ENCODE measurements at places on chromosomes 12 and 14. TPM values are rescaled to one million over a fixed set of nuclear protein-coding genes. Genes with fewer than 3 reads are reported as not detected.

DNA sequence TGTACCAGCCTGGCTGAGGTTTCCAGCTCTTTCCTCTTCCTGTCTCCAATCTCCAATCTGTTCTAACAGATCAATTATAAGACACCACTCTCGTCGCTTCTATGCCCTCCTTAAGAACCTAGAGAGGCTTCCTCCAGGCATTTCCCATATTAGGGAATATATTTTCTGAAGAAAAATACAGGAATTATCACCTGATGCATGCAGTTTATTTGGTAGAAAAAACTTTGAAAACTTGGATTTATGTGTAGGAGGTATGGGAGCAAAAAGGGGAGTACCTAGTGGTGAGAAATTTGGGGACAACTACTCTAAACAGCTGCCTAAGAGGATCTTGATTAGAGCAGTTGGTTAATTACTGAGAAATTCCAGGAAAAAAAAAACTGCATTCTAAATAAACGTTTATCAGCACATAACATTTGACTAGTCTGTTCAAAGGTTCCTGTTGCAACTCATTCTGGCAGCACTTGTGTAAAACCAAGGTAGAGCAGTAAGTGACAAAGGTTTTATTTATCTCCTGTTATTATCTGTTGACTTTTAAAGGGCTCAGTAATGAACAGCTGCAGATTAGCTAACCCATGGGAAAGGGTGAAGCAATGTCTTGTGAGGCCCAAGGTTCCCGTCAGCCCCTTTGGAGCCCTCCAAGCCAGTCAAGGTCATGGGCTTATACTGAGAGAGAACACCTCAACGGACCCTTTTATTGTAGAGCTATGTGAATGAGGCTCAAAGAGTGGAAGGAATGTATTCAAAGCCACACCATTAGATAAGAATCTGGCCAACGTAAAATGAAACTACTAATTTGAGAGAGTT, 36.4 kb upstream of the NR1H4 start:
- DNase-seq: no peak

The PSMA6 gene
- total RNA-seq: 84.1 TPM

DNA sequence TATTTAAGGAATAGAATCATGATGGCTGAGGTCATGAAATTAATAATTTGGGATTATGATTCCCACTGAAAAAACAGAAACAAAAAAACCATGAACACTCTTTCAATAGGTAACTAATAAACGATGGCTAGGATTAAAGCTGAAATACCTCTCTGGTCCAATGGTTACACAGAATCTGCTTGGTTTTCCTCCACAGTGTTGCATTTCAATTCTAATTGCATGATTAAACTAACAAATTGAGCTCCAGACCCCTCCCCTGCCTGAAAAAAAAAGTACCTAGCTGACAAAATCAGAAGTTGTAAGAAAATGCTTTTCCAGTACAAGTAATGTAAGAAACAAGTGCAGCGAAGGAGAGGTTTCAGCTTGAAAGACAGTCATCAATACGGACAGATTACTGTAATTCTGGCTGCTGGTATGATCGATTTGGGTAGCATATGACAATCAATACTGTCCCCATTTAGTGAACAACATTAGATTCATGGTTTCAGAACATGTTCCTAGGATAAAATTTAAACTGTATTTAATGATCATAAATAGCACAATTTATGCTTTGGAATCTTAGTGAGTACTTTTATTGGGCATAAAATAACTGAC, 32.0 kb downstream of the INSM2 start:
- no peak for DNase-seq

DNA sequence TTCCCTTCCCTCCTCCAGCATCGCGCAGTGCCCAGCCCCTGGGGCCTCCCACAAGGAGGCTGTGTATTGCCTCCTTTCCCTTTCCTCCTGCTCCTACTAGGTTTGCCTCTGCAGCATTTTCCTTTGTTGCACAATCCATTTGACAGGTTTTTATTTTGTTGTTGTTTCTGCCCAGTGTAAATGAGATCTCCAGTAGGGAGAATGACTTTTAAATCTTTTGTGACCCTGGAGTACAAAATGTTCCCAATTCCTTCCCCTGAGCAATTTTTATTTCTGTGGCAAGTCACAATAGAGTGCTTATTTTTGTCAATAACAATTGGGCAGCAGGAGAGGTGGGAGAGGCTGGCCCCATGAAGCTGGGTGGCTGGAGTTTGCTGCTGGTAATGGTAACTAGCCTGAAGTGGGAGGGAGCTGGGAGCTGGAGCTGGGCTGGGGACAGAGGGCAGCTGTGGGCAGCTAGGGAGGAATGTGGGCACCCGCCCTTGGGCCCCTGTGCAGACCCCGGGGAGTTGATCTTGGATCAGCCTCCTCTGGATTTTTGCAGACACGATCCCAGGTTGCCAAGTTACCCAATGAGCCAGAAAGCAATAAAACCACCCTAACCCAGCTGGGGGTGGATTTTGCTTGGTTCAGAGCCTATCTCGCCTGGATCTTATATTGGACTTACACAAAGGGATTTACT, 160.1 kb downstream of the KTN1 start:
- DNase-seq: peak; percentile 62

GRCh38 chr14:92551044-92551841, 37.7 kb downstream of the RIN3 start:
- no peak for DNase-seq

GRCh38 chr12:52903285-52903854, 1.5 kb downstream of the KRT8 start:
- DNase-seq: peak; percentile 76

DNA sequence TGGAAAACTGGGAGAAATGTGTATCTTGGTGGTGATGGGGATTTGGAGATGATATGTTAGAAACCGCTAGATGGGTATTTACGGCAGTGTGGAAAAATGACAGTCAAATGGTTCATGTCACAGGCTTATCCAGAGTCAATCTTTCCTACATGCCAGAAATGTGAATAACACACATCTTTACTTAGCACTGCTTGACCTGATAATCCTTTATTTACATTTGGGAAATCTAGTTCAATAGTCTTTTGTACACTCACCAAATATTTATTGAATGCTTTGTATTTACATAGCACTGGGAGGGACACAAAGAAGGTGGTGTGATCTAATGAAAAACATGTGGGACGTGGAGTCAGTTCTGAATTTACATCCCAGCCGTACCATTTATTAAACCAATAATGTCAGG, 208.2 kb downstream of the DIO2 start:
- DNase-seq: peak; percentile 22

- DNase-seq: no peak
Measured at GRCh38 chr12:67254372-67255026, 14.7 kb upstream of the CAND1 start.

The CLEC1A gene
- total RNA-seq: 3.5 TPM

The A2M gene
- 82.6 TPM for total RNA-seq

- DNase-seq: no peak
Measured at GRCh38 chr14:25140411-25140810, 90.5 kb upstream of the STXBP6 start.

GRCh38 chr14:44803239-44803905, 158.4 kb downstream of the KLHL28 start:
- DNase-seq: no peak

The RAD51AP1 gene
- total RNA-seq: 7.6 TPM

GRCh38 chr12:108076556-108076955, 52.5 kb upstream of the WSCD2 start:
- DNase-seq: no peak

DNA sequence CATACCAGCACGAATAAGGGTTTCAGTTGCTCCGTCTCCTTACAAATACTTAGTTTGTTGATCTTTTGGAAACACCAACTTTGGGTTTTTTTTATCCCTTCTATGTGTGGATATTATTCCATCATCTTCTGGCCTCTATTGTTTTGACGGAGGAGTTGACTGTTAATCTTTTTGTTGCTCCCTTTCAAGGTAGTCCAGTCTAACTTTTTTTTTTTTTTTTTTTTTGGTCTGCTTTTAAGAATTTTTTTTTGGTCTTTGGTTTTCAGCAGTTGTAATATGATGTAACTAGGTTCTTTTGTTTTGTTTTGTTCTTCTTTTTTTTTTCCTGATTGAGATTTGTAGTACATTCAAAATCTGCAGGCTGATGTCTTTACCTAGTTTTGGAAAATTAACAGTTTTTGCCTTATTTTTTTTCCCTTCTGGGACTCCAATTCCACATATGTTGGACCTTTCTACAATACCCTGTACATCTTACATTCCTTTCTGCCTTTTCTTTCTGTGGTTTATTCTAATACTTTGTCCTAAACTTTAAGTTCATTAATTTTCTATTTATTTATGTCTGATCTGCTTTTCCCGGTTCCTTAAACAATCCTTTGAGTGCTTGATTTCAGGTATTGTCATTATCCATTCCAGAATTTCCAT, 54.9 kb downstream of the DNAH10 start:
- no peak for DNase-seq

Data from prostate gland (tissue), 2 donors.